ENCODE measurements at places on chromosomes 1 and 21. TPM values are rescaled to one million over a fixed set of nuclear protein-coding genes. Genes with fewer than 3 reads are reported as not detected.

DNA sequence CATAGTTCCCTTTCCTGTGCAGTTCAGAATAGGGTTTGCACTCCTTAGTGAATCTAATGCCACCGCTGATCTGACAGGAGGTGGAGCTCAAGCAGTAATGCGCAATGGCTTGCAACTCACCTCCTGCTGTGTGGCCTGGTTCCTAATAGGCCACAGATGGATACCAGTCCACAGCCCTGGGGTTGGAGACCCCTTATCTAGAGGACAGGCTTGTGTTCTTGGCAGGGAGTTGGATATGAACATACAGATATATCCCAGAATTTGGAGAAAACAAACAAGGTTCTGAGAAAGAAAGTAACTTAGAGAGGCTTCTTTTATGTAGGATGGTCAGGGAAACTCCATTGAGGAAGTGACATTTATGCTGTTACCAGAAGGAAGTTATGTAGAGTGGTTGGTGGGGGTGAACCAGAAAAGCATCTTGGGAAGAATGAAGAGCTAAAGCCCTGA lies 5.1 kb upstream of the PTPRC start:
- H3K4me1 ChIP-seq, result no peaks in the 10 kb centered on the region
- no peaks in the 10 kb centered on the region for H3K36me3 ChIP-seq
- no peak overlapping the region for H3K27ac ChIP-seq
- H3K27me3 ChIP-seq, result no peaks in the 10 kb centered on the region
- DNase-seq, result no peak

Gene CLCA4
- total RNA-seq, result 1.1 TPM

DNA sequence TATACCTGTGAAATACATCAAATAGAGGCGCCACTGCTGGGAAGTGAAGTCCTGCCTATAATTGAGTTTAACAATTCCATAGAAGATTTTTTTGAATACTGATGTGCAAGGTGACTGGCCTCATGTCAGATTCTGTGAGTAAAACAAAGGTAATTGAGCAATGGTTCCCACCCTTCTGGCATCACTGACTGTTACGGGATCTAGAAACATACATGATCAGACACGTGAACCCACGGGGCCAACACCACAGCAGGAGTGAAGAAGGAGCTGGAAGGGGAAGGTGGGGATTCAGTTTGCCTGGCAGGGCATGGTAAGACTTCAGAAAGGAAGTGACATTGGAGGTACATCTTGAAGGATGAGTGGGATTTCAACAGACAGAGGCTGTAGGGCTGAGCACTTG lies 270.2 kb downstream of the DISC1 start:
- no peaks in the 10 kb centered on the region for H3K27me3 ChIP-seq
- no peak overlapping the region for H3K27ac ChIP-seq
- DNase-seq, result no peak
- H3K4me1 ChIP-seq, result no peaks in the 10 kb centered on the region
- no peaks in the 10 kb centered on the region for H3K36me3 ChIP-seq
- no peak overlapping the region for H3K4me3 ChIP-seq

GRCh38 chr1:62356257-62356835 lies 37.1 kb upstream of the KANK4 start:
- DNase-seq, result no peak
- H3K36me3 ChIP-seq, result no peaks in the 10 kb centered on the region
- no peak overlapping the region for H3K4me3 ChIP-seq
- H3K27me3 ChIP-seq, result no peaks in the 10 kb centered on the region

DNA sequence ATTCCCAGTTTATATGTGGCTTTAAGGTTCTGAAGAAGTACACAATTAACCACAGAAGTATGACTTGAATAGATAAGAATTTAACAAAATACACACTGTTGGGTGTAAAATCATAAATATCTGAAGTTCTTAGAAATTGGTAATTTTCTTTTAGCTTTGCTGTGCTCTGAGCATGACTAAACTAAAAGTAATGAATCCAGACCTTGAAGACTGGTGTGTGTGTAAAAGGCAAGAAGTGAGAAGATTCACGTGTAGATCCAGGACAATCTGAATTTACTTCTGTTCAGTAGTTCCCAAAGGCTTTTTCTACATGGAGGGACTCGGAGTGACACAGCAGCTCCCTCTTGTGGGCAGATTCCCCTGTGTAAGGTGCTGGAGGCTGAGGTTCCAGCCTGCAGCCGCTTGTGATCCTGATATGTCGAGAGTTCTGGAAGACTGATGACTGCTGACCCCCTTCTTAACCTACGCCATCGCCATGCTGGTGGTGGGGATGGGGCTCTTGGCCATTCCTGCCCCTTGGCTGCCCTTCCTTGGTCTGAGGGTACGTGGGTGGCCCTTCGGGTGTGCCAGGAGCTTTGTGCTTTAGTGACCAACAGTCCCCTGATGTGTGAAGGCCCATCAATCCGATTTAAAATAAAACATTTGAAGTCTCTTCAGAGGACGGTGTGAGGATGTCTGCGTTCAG lies 62.7 kb downstream of the ADARB1 start:
- no peak overlapping the region for H3K4me3 ChIP-seq
- H3K27ac ChIP-seq, result no peak overlapping the region
- DNase-seq, result peak; percentile 94
- H3K4me1 ChIP-seq, result peaks cover 38% of the 10 kb centered on the region
- no peaks in the 10 kb centered on the region for H3K27me3 ChIP-seq
